ENCODE measurements at places on chromosomes 6 and 20.

GRCh38 chr20:19407736-19408135, 195.3 kb downstream of the SLC24A3 start:
- no peak for DNase-seq

- DNase-seq: no peak
Measured at GRCh38 chr6:23875006-23875405, 251.0 kb upstream of the NRSN1 start.

GRCh38 chr6:119966484-119966883, 616.9 kb upstream of the MAN1A1 start:
- DNase-seq: no peak

DNA sequence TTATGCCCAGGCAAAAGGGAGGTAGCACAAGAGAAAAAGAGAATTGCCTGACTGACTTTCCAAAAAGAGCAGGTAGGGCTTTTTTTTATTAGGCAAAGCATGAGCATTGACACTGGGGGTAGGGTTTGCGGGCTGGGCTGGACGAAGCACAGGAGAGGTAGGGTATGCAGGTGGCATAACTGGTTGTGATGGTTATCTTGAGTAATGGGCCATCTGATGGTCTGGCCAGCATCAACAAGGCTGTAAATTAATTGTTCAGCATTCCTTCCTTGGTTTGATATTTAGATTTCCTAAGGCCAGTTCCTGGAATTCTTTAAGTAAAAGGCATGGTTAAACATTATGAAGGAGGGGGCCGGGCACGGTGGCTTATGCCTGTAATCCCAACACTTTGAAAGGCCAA, 13.9 kb upstream of the BFSP1 start:
- DNase-seq: no peak

- no peak for DNase-seq
Measured at GRCh38 chr20:49207076-49207475, 12.1 kb upstream of the DDX27 start.

DNA sequence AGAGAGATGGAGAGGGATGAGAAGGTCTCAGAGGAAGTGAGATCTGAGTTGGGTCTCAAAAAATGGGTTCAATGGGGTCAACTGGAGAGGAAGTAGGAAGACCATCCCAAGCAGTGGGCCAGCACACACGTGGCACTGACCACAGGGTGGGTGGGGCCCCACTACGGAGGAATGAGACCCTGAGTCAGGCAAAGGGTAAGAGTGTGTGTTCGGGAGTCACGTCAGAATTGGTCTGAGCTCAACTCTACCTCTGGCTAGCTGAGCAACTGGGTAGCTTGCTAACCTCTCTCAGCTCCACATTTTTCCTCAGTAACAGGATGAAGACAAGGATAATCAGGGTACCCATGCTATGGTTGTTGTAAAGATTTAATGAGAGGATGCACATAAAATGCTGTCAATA, 79.0 kb downstream of the TRERF1 start:
- no peak for DNase-seq

GRCh38 chr20:25858495-25859425, 162.1 kb upstream of the ZNF337 start:
- no peak for DNase-seq

DNA sequence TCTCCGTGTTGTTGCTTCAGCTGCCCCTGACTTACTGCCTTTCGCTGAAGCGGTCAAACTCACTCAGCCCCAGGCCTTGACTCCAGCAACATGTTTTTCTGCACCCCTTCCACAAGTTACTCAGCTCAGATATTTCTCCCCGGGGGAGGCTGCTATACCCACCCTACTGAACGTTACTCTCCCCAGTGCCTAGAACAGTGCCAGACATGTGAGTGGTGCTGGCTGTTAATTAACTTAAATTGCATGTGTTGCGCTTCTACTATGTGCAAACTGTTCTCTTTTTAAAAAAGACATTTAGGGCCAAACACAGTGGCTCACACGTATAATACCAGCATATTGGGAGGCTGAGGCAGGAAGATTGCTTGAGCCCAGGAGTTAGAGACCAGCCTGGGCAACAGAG, 41.2 kb upstream of the DOK5 start:
- DNase-seq: no peak

Measured in activated gamma-delta T cell treated with Interleukin-2 at 50 U/mL for 16 hours (primary cell).